Mesendoderm (in vitro differentiated cells): ENCODE measurements at places on chromosomes 5 and 9.
A peak's percentile ranks its signal among the peaks of the same experiment; 100 is the strongest.

GRCh38 chr5:93790401-93790800 lies 49.0 kb upstream of the POU5F2 start:
- no peak for DNase-seq

DNA sequence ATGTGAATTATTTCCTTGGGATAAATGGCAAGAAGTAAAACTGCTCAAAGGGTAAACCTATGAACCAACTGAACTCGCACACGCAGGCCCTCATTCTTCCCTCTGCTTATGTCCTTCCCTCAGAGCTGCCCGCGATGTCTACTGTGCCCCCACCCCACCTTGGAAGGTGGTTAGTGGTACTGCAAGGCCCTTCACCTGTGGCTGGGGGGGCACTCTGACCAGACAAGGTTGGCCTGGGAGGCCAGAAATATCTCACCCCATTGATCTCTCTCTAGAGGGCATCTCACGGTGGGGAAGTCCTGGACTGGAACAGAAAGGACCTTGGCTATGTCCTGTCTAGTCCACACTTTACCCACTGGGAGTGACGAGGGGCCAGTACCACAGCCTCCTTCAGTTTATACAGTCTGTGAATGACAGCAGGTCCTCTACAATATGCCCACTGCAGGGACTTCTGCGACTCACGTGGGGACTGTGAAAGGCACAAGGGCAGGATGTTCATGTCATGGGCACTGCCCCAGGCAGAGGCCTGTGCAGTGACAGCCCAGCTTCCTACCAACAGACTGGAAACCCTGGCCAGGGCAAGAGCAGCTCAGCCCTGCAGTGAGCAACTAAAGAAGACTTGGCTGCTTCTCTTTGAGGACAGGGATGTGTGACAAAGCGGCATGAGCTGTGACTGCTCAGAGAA lies 56.8 kb upstream of the SYNPO start:
- no peak for DNase-seq

GRCh38 chr5:10551782-10552138 lies 12.1 kb upstream of the ANKRD33B start:
- no peak for DNase-seq

DNA sequence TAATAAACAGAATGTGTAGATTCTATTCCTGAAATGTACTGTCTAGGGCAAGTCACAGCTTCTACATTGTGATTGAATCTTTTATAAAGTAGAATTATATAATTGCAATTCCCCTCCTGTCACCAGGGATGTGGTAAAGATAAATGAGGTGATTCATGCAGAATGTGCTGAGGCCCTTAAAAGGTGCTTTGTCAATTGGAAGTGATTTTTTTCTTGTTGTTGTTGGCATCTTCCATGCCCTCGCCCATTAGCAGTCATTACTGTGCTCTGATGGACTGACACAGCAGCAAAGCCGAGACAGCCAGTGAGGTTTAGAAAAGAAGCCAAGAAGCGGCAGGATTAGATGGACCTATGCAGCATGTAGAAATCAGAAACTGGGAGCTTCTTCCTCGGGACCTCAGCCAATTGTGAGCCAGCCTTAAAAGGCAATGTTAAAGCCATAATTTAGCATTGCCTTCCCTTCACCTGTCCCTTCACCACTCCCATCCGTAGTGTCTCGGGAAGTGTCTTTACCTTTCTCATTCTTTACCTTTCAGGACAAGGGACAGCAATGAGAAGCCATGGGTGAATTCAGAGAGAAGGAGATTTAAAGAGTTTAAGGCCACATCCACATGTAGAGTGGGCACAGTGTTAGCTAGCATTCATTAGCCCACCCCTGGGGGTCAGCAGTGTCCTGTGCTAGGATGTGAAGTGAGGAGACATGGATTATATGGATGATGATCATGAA lies 257.8 kb downstream of the PLK2 start:
- no peak for DNase-seq

GRCh38 chr9:129071526-129072126 lies 9.3 kb upstream of the DOLPP1 start:
- DNase-seq, result peak; percentile 83

DNA sequence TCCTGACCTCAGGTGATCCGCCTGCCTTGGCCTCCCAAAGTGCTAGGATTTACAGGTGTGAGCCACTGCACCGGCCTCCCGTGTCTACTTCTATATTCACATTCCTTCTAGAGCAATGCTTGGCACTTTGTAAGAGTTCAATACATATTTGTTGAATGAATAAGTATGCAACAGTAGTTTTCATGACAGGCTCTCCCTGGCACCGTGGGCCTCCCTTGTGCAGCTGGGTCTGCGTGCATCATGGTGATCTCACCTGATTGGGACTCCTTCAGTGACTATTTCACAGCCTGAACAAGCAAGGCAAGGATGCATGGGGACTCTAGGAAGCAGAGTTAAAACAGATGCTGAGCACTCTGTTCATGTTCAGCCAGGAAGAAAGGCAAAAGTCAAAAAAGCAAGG lies 6.8 kb upstream of the ZBTB34 start:
- no peak for DNase-seq

- no peak for DNase-seq
Measured at GRCh38 chr9:116336133-116336862, 182.7 kb downstream of the PAPPA start.

DNA sequence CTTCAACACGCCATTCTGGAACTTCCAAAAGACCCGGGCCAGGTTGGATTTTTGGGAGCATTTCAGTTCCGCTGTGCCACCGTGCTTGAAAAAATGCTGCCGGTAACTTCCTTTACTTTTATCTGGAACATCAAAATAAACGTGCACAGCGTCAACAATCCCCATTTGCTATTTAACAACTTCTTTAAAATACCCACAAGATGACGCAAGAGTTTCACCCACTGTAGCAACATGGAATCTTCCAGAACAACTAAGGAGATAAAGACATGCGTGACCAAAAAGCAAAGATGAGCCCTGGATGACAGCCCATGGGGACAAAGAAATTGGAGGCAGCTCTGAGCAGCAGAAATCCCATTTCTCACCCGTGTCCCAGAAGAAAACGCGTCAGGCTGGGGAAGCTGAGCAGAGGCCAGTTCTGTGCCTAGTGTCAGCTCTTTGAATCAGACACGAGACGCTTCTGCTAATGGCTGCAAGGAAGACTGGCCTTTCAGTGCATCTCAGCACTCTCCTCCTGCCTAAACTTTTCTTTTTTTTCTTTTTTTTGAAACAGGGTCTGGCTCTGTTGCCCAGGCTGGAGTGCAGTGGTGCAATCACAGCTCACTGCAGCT lies 61.3 kb downstream of the SECISBP2 start:
- DNase-seq, result no peak
